ENCODE measurements at places on chromosomes 11 and 22. TPM values are rescaled to one million over a fixed set of nuclear protein-coding genes. Genes with fewer than 3 reads are reported as not detected.

BEST1 gene
- 0.91 TPM for total RNA-seq

OR4D5 gene
- total RNA-seq, result not detected

THY1 gene
- total RNA-seq, result 14.5 TPM

WBP2NL gene
- total RNA-seq, result not detected

MIEF1 gene
- 21.4 TPM for total RNA-seq

AAMDC gene
- total RNA-seq, result 30.7 TPM

HIKESHI gene
- total RNA-seq, result 36.7 TPM

KDELR3 gene
- 19.6 TPM for total RNA-seq

PKP3 gene
- 39.8 TPM for total RNA-seq

MISFA gene
- total RNA-seq, result 1.8 TPM

AP2A2 gene
- total RNA-seq, result 33.1 TPM

FGF19 gene
- total RNA-seq, result not detected

DEPDC5 gene
- 4.1 TPM for total RNA-seq

CRYBA4 gene
- total RNA-seq, result not detected

SCGB1C1 gene
- not detected for total RNA-seq

APOA4 gene
- not detected for total RNA-seq

MAFF gene
- total RNA-seq, result 15.8 TPM

ACRV1 gene
- not detected for total RNA-seq

GGA1 gene
- 23.7 TPM for total RNA-seq

C11orf86 gene
- 60.2 TPM for total RNA-seq

RASD2 gene
- total RNA-seq, result 1.1 TPM

DNAJB7 gene
- total RNA-seq, result not detected

PRR33 gene
- total RNA-seq, result not detected

B4GALNT4 gene
- 14.5 TPM for total RNA-seq

OVCH2 gene
- not detected for total RNA-seq

FIBIN gene
- total RNA-seq, result not detected

Data from A549 treated with RU486 at 1 μM for 4 hours (cell line).